Activated CD8-positive, alpha-beta memory T cell treated with anti-CD3 and anti-CD28 coated beads, Interleukin-2, amount 50 U/mL, for 48 hours (primary cell): ENCODE measurements at places on chromosomes 11 and 22.

- no peak for DNase-seq
Measured at GRCh38 chr11:22539821-22540256, 85.8 kb downstream of the FANCF start.

DNA sequence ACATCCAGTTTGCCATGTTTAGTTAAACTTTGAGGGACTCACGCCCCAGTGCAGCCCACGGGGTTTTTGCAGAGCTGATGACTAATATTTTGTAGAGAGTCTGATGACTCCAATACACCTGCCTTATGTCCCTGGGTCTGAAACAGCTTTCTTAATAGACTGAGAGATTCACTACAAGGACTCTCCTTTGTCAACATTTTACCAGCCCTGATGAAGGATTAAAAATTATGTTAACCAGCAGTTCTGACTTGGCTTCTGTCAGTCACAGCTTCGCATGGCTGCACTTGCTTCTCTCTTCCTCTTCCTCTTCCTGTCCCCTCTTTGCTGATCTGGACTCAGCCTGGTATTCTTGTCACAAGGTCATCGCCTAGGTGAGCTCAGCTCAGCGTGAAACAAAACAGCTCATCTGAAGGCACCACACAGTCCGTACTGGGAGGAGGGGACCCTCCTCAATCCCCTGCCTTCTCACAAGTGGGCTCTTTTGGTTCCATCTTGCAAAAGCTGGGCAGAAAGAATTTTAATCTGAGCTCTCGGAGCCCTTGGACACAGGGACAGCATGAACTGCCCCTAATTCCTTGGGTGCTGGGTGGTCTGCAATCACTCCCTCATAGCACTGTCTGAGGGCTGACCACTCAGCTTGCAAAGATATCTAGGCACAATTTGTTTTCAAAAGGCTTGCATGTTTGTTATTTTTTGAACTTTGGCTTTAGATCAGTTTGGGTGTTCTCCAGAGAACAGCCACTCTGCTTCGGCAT lies 38.1 kb upstream of the POU2AF1 start:
- no peak for DNase-seq

- DNase-seq: peak; percentile 90
Measured at GRCh38 chr22:41022470-41023298, 69.7 kb upstream of the EP300 start.

GRCh38 chr22:29456211-29456671 lies 17.9 kb downstream of the RFPL1 start:
- DNase-seq: no peak

- no peak for DNase-seq
Measured at GRCh38 chr11:8503910-8504364, 90.1 kb downstream of the STK33 start.

- DNase-seq: no peak
Measured at GRCh38 chr11:112302226-112302868, 41.7 kb upstream of the PLET1 start.

GRCh38 chr22:41229730-41230400 lies 10.9 kb downstream of the CHADL start:
- DNase-seq: no peak

- DNase-seq: no peak
Measured at GRCh38 chr11:33887886-33888285, 4.0 kb downstream of the LMO2 start.

GRCh38 chr11:34613552-34614056 lies 7.3 kb upstream of the EHF start:
- DNase-seq: no peak

GRCh38 chr22:24061124-24061684 lies 50.1 kb downstream of the CABIN1 start:
- no peak for DNase-seq

- DNase-seq: no peak
Measured at GRCh38 chr11:104105155-104105554, 58.8 kb downstream of the PDGFD start.

DNA sequence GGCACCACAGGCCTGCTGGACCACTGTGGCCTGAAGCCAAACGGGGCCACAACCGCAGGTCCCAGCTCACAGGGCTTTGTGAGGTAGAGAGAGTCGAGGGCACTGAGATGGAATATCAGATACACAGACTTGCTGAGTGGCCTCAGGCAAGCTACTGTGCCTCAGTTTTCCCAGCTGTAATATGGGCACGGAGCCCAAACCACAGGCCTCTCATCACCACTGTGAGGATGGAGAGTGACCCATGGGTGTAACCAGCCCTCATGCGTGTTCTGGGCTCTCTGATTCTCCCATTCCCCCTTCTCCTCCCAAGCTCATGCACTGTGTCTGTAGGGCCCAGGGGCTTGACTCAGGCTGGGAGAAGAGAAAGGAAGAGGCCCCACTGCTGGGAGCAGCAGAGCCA lies 4.2 kb downstream of the UNC93B1 start:
- DNase-seq: no peak

GRCh38 chr11:94586978-94587377 lies 19.8 kb downstream of the PIWIL4 start:
- DNase-seq: no peak

DNA sequence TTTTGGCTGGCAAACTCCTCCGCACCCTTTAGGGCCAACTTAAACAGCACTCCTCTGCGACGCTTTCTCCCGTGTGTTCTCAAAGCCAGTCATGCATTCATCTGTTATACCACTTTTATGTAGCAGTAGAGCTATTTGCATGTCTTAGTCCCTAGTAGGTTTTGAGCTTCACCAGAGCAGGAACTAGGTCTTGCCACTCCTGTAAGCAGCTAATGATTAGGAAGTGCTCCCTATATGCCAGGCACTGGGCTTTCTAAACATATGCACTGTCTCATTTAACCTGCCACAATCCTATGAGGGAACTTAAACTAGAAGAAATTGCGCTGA lies 180.8 kb downstream of the DBX1 start:
- DNase-seq: no peak

GRCh38 chr11:10298342-10298741 lies 4.3 kb upstream of the SBF2 start:
- DNase-seq: no peak

GRCh38 chr11:115421992-115422689 lies 82.1 kb downstream of the CADM1 start:
- DNase-seq: no peak

DNA sequence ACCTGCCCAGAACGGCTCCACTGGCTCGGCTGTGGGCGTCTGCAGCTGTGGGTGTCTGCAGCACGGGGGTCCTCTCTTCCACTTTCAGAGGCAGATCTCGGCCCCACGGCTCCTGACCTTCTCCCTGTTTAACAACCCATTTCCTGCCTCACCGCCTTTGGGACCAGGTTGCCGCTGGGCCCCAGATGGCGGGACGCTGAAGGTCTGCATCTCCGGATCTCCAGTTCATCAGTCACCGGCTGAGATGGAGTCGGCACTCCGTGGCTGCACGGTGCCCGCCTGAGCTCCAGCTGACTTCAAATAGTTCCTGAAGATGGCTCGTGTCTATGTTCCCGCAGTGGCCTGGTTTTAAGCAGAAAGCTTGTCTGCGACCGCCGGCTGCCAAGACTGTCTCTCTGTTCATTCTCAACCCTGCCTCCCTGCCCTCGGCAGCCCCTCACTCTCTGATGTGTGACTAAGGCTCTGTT lies 475.9 kb downstream of the BRD1 start:
- DNase-seq: peak; percentile 8

GRCh38 chr11:113334183-113334582 lies 19.8 kb downstream of the TTC12 start:
- no peak for DNase-seq

DNA sequence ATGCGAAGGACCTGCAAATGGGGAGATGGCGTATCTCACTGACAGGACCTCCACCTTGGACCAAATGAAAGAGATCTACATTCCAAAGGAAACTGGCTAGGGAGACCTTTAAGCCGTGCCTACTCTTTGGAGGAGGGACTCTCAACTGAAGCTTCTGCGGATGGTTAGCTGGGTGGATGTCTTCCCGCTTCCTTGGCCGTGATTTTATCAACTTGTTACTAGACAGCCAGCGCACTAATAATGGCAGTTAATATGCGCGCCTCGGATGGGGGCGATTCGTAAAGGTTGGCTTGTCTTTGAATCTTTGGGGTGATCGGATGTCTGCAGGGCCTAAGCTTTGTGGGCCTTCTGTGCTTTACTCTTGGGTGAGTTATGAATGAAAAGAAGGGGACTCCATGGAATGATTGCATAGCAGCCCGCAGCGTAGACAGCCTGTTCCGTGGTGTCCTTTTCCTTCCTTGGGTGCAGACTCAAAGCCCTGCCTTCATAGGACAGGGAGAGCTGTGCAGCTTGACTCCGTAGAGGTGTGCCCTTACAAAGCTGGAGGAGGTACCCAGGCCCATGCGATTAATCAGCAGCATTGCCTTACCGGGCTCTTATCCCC lies 1.5 kb downstream of the ZNRF3 start:
- DNase-seq: no peak

GRCh38 chr11:88105526-88105925 lies 69.7 kb downstream of the RAB38 start:
- no peak for DNase-seq

- DNase-seq: no peak
Measured at GRCh38 chr11:66020618-66021357, 5.5 kb downstream of the CATSPER1 start.

DNA sequence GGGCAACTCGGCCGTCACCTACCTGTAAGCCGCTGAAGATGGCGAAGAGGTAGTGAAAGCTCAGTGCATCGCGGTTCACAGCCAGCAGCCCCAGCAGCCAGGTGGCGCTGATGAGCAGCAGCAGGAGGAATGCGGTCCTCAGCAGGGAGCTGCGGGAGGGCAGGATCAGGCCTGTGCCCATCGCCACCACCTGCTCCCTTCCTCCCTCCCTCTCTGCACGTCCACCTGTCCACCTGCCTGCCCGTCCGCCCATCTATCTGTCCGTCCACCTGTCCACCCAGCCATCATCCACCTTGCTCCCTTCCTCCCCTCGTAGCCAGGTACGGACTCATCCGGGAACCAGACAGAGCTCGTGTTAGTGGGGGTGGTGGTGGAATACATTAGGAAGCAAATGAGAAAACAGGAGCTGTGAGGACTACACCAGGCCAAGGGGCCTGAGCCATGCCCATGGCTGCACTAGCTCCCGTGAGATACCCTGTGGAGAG lies 32.2 kb downstream of the TRMU start:
- DNase-seq: peak; percentile 88

DNA sequence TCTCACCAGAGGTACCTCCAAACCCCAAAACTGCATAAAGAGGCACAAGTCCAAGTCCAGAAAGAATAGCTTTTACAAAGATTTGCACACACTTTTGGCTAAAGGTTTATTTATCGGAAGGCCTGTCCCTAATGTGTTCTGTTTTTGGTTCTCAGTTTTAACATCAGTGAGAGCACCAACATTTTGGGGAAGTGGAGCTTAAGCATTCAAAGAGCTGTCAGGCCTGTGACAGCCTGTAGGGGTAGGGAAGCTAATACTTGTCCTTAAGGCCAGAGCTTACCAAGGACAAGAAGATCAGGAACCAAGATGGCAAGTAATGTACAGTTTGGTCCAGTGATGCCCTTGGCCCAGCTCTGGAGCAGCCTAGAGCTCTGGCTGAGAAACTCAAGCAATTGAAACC lies 38.9 kb upstream of the SCUBE2 start:
- DNase-seq: no peak

GRCh38 chr11:57426439-57426928 lies 437 bp downstream of the SLC43A3 start:
- no peak for DNase-seq

DNA sequence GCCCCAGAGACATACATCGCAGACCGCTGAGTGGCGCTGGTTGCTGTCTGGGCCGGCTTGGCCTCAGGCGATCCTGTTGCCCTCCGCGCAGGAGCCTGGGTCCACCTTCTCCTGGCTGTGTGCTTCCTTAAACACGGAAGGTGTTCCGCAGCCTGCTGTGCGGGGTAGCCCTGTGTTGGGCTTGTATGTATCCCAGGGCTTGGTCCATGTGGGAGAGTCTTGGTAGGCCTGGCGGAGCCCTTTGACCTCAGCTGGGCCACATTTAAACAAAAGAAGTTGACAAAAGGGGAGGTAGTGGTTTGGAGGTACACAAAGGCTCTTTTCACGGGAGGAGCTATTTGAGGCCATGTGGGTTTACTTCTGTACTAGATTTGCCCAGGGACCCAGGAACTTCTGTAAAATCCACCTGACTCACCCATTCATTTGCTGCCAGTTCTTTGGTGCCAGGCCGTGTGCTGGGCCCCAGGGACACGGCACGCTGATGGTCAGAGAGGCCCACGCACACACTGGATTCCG lies 11.0 kb upstream of the GRAMD4 start:
- no peak for DNase-seq
